ENCODE measurements at places on chromosomes 1 and 21.

DNA sequence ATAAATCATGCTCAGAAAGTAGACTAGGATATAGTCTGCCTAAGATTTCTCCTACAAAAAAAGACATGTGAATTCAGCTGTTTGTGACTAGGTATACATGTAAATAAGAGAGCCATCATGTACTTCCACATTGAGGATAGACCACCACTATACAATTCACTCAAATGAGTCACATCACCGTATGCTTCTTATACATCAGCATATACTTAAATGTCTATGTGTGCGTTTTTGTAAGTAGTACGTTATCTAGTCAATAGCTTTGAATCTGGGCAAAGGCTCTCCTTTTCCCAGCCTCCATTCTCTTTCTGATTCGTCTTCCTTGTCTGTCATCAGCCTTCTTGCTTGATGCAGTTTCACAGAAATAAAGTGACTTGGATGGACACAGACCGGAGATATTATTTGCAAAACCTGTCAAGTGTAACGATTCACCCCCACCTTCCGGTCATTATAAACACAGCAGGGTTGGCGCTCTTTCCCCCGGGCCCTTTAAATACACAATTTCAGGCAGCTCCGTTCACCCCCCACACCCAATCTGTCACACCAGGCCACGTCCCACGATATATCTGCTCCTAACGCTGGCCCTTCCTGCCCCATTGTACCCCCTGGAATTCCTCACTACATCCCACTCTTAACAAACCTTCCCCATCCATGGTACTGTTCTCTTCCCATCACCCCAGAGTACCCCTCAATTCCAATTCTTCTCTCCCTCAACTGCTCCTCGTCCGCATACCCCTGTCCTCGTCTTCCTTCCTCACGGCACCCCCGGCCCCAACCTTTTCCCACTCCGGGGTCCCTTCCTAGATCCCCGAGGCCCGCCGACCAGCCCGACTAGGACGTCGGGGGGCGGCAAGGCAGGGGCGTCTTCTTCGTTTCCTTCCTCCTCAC is 636 bp downstream of the VAMP4 start:
- DNase-seq = peak; percentile 25

GRCh38 chr1:109570414-109570813 is 22.0 kb downstream of the GNAI3 start:
- no peak for DNase-seq

DNA sequence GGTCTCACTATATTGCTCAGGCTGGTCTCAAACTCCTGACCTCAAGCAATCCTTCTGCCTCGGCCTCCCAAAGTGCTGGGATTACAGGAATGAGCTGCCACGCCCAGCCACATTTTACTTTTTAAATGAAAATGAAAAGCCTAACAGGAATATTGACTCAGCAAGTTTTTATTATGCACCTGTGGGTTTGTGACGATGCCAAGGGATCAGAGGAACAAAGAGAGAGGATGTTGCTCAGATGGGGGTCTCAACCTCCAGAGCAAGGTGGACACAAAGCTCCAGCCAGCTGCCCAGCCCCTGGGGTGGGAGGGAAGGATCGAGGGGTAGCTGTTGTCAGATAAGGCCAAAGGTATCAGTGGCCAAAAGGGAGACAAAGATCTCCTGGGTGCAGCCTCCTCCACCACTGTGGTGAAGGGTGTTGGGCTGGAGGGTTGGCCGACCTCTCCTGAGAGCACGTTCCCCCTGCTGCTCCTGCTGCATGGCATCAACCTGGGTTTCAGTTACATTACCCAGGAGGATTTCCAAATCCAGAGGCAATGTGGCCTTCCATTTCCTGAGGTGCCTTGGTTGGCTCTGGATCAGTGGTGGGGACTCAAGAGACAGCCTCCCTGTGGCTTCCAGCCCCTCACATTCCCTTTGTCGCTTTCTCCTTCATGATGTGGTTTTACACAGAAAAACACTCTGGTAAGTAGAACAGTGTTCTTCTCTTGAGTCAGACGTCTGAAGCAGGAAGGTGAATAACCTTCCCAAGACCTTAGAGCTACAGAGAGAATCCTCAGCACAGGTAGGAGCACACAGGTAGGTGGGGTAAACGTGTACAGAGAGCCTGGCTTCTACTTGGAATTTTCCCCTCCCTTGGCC is 34.2 kb downstream of the ZNF496 start:
- no peak for DNase-seq

DNA sequence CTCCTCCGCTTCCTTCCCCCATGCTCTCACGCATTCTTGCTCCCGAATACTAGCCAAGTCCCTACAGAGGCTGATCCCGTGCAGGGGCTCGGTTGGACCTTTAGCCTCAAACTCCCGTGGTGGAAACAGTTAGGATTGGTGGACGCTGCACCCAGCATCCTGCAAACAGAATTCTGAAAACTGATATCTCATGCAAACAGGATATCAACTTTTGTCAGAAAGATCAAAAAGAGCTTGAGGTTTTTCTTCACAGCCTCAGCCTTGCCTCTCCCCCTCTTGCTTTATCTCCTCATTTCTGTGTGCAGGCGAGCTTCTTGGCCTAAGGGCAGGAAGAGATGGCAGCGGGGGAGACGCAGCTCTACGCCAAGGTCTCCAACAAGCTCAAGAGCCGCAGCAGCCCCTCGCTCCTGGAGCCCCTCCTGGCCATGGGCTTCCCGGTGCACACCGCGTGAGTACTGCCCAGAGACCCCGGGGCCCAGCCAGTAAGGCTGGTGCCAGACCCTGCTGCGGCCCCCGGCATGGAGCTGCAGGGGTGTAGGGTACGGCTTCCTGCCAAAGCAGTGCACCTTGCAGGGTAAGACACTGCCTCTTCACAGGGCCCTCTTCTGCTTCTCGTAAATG is at the start of gene UBASH3A:
Gene UBASH3A (plus strand): TSS at position 292 of the 621 bp plus-strand sequence. CDS start 44 bp downstream, at position 336.
- DNase-seq = no peak

DNA sequence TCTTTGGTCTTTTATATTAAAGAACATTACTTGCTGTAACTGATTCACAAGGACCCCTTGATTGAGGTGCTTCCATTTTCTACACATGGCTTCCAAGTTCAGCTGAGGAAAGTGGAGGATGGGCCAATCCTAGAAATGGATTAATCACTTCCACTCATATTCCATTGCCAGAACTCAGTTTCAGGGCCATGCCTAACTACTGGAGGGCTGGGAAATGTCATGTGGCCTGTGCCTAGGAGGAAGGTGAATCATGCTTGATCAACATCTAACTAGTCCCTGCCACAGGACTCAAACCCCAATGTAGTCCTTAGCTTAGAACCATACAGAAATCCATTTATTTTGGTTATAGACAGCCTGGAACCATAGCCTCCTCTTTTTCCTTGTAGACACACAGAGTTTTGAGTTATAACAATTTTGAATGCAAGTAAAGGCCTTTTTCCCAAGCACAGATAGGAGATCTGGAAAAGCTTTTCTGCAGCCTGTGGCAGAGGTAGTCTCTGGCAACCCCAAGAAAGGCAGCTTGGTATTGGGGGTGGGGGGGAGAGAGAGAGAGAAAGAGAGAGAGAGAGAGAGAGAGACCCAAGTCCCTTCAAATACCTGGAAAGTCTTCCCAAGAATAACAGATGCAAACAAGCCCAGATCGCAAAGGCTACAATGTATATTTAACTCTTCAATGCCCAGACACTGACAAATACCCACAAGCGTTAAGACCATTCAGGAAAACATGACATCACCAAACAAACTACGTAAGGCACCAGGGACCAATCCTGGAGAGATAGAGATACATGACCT is 12.5 kb downstream of the MAST2 start:
- DNase-seq = no peak

DNA sequence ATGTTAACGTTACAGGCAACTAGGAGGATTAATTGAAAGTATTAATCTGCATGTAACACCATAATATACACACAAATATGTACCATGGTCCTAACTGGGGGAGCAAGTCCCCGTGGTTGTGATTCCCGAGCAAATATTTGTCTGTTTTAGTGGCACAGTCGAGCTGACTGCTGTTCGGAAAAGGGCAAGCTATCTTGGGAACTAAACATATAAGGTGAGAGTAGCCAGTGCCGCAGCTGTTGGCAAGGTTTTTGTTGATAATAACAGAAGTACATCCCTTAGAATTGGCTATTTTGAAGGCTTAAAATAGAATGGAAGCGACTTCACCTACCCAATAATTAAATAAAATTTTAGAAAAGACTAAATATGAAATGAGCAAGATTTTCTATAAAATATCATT is 45.5 kb downstream of the UCHL5 start:
- no peak for DNase-seq

- no peak for DNase-seq
These were observed 64.8 kb downstream of the NAV1 start for GRCh38 chr1:201603613-201604232.

DNA sequence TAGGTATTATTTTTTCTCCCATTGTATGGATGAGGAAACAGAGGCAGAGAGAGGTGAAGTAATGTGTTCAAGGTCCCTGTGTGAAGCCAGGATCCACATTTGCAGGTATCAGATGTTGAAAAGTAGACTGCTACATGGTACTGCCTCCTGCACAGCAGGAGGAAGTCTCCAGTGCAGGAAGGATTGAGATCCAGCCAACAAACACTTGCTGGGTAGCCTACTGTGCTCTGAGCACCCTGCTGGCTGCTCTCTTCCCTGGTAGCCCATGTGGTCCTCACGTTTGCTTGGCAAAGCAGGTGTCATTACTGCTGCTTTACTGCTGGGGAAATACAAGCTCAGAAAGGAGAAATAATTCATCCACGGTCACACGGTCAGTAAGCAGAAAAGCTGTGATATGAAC is 21.3 kb upstream of the GRIK3 start:
- no peak for DNase-seq

- DNase-seq = no peak
These were observed 48.6 kb downstream of the WNT2B start for GRCh38 chr1:112557385-112557784.

DNA sequence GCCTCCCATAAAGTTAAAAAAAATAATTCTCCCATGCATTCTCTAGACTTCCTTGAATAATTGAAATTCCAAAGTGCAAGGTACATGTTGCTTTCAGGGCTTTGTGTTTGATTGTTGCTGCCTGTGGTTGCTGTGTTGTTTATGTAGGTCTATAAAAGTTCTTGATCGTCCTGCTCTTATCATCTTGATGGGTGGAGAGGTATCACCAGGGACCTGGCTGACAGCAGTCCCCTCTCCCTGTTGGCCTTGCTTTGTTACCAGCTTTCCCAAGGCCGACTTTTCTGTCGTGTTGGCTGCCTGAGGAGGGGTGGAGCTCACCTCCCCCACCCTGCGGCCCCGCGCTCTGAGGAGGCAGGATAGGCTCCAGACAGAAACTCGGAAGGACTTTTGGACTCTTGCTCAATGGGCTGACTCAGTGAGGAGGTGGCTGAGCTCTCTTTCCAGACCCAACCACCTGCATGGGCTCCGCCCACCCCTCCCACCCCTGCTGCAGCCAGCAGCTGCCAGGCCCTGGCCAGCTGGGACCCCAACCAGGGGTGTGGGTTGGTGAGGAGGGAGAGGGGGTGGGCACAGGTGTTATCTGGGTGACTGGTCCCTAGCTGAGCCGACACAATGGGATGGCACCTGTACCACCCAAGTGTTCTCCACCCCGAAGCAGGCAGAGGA is 2.0 kb downstream of the INAVA start:
- DNase-seq = no peak

GRCh38 chr1:115982400-115982799 is 6.1 kb downstream of the SLC22A15 start:
- DNase-seq = no peak

DNA sequence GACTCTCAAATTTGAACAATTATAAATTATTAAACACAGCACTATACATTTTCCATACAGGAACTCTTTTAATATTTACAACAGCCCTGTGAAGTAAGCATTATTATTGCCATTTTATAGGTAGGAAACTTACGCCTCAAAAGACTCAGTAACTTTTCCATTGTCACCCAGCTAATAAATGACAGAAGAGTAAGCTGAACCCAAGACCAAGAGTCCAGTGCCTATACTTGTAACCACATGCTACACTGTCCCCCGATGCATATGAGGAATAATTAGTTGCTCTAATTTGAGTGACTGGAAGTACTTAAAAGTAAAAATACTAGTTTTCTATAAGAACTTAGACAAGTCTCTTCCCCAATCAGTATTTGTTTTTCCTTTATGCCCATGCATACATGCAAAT is 88.5 kb downstream of the PTPN14 start:
- DNase-seq = no peak

DNA sequence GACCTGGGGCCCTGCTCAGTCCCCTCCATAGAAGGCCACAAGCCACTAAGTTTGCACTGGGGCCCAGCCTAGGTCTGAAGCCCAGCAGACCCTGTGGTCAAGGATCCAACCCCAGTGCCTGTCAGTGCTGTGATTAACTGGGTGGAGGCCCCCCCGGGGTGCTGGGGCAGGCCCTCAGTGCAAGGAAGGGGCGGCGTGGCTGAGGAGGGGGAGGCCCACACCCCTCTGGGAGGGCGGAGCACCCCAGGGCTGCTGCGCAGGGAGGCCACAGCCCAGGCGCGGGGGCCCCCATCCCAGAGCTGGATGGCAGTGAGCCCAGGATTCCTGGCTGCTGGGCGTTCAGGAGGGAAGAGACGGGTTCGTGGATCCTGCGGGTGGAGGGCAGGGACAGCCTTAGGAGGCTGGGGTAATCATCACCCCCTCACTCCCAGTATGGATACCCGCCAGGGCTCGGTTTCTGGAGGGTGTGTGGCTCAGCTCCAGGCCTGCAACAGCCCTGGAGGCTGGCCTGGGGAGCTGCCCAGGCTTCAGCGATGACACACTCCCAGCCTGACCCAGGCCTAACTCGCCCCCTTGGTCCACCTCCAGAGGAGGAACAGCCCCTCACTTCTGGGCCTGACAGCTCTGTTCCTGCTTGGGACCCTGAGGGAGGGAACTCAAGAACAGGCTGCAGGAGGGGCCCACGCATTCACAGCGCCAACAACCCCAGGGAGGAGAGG is 890 bp downstream of the GJC2 start:
- no peak for DNase-seq

DNA sequence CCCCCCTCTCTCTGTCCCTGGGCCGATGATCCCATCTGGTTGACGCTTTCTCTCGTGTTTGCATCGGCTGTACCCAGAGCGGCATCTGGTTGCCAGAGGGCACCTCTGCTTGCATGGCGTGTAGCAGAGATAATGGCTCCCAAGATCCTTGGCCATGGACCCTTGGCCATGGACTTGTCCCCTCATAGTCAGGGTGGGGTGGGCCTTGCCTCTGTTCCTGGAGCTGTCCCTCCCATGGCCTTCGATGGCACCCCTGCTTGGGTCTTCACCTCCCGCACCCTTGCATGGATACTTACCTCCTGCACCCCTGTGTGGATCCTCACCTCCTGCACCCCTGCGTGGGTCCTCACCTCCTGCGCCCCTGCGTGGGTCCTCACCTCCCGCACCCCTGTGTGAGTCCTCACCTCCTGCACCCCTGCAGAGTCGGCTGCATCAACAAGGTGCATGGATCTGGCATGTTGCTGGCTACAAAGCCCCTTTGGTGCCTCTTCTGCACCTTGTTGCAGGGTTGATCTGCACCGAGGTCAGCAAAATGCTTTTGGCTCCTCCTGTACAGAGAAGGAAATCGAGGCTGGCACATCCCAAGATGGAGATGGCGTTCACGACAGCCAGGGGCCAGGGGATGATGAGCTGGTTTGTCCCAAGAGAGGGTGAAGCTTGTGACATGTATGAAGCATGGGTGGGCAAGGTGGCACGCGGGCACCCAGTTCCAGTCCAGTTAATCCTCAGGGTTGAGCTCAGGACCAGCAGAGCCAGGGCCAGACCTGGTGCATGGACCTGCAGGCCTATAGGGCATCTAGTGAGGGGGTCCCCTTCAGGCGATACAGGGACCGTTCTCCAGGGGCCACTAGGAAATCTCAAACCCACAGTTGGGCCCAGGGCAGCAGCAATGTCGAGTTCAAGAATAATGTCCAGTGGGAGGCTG is 46.1 kb upstream of the C1orf174 start:
- no peak for DNase-seq

GRCh38 chr1:41955461-41956159 is 36.9 kb upstream of the HIVEP3 start:
- DNase-seq = no peak

GRCh38 chr1:50527249-50527986 is 104.2 kb upstream of the DMRTA2 start:
- DNase-seq = no peak

Measured in effector memory CD4-positive, alpha-beta T cell (primary cell).